Stimulated activated CD4-positive, alpha-beta T cell treated with anti-CD3 and anti-CD28 coated beads, Interleukin-4, amount 100 ng/mL, for 4 hours (primary cell): ENCODE measurements at places on chromosomes 12 and 14.
A peak's percentile ranks its signal among the peaks of the same experiment; 100 is the strongest.

- DNase-seq, result no peak
Measured at GRCh38 chr12:15534322-15534721, 212.0 kb downstream of the PTPRO start.

DNA sequence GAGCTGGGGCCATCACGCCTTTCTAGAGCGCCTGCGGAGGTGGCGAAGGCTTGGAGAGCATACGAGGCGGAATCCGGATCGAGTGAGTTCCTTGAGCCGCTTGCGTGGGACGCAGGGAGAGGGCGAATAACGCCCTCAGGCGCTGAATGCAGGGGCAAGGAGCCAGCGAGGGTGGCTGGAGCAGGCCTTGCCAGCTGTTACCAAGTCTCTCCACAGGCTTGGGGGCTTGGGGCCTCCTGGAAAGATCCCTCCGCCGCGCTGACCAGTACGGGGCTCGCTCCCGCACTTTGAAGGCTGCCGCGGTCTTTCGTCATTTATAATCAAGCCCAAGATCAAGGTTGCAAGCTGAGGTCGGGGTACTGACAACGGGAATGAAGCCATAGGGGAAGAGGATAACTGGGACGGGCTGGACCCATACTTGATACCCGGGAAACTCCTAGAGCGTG is 1.2 kb downstream of the FLRT2 start:
- no peak for DNase-seq

DNA sequence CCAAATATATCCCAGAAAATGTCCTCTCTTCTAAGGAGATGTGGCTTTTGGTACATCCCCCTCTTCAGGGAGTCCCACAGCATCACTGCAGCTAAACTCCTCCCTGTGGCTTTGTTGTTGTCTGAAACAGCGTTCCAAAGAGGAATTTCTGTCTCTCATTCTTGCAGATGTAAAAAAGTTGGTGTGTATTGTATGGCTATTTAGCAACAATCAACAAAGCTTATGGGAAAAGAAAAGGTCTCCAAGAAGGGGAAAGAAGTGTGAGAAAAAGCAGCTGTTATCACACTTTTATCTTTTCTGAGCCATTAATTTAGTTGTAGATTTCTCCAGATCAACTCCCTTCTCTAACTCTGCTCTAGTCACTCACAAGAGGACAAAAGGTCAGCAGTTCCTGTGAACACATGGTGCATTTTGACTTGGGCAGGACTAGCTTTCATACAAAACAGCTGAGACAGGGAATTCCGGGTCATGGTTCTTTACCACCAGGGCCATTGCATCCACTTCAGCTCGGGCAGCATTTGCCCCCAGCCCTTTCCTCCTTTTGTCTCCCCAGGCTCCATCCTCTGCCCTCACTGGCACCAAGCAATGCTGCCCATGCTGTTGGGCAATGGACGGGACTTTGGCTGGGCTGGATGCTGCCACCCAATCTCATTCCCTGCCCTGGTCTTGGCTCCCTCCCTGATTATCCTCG is 184.7 kb downstream of the TMX1 start:
- no peak for DNase-seq

DNA sequence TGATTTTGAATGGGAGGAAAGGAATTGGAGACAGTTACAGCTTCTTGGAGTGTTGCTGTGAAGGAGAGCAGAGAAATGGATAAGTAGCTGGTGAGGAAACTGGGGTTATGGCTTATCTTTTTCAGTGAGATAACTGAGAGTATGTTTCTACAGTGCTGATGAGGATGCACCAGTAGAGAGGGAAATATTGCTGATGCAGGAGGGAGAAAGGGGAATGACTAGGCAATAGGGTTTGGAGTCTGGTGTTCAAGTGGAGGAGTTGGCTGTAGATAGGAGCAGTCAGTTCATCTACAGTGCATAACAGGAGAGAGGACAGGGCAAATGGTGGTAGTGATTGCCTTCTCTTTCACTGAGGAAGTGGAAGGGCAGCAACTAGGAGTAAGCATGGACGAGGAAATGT is 33.0 kb downstream of the SPATS2 start:
- no peak for DNase-seq

DNA sequence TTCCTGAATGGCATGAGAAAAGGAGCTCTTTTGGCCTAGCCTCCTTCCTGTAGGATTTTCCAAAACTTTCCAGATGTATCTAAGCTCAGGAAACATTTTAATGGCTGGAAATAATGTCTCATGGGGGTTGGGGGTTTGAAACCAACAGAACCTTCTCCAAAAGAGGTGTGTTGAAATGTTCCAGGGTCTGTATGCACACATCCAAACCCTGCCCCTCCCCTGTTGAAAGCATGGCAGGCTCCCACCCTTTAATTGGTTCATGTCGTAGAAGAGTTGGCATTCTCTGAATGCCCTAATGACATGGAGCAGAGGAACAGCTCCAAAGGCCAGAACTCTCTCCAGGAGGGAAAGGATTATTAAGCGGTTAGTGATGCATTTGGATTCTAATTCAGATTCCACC is 353.2 kb downstream of the ZFP36L1 start:
- DNase-seq, result no peak

GRCh38 chr12:91367234-91367849 is 184.7 kb upstream of the DCN start:
- no peak for DNase-seq

GRCh38 chr14:22483863-22484593 is 105.0 kb downstream of the DAD1 start:
- no peak for DNase-seq

DNA sequence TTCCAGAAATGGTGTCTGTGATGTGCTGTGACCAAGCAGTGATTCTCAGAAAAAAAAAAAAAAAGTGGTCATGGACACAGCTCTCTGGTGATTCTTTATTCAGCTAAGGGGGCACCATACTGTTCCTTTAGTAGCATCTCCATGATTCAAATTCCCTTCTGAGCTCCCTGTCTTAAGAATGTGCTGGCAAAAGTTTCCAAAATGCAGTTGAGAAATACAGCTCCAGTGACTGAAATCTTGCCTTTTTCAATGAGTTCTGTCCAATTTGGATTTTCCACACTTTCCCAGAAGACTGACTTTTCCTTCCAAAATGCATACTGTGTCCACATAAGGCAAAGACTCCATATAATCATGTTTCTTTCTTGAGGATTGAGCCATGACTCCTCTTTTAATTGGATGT is 24.3 kb upstream of the CPM start:
- DNase-seq, result no peak

DNA sequence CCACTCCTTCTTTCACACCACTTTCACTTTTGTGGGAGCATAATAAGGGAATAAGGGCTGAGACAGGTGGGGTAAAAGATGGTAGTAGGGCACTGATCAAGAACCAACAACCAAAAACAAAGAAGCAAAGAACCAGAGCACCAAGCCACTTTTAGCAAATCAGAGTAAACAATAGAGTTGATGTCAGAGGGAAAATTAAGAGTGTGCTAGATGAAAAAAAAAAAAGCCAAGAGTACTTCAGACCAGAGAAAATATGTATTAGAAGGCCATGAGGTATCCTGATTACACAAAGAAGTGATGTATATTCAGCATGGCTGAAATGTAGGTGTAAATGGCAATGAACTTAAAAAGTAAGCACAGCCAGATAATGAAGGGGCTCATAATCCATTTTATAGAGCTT is 75.4 kb downstream of the ABCC9 start:
- DNase-seq, result no peak

DNA sequence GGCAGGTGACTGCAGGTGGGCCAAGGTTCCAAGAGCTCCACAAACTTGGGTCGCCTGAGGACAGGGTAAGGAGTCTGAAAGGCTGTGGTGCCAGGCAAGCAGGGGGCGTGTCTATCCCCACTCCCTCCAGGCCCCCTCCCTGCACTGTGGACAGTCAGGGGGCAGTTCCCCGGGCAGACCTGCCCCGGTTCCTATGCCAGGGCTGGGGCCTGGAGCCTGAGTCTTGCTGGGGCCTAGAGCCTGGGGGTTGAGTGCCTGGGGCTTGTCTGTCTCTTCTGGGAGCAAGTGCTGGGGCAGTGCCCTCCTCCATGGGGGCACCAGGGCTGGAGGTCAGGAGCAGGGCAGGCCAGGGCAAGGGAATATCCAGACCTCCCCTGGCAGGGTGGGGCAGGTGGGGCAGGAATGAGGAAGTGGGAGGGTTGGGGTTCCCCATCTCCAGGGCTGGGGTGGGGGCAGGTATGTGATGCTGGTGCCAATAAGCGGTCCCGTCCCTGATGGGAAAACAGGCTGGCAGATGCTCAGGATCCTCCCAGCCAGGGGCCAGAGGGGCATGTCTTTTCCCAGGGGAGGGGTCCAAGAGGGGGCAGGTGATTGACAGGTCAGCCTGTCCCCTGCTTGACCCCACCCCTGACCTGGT is 11.9 kb upstream of the TNFAIP2 start:
- DNase-seq, result no peak

DNA sequence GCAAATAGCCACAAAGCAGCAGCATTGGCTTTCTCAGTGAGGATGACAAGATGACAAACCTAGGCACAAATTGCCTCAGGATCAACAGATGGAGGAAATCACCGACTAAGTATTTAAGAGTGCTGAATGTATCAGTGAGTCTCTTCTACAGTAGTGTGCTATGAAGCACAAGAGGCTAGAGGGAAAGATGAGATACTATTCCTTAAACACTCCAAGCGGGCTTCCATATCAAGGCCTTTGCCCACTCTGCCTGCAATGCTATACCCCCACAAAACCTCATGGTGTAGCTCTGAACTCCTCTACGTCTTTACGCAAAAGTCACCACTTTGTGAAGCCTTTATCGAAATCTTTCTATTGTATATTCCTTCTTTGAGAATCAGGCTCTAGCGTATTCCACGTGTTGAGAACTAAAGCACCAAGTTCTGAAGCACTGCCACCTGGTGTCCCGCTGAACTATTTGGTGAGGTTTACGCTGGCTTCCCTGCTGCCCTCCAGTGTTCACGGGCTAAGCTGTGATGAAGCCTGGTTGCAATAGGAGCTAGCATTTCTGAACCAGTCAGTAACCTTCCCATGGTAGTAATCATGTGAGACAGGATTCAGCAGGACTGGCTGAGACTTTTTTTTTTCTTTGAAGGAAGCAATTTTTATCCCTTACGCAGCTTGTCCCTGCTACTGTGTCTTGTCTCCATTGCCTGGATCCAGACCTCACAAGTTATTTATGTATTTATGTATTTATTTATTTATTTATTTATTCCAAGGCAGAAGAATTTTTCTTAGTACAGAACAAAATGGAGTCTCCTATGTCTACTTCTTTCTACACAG is 426.5 kb upstream of the OR4E1 start:
- DNase-seq, result peak; percentile 62

DNA sequence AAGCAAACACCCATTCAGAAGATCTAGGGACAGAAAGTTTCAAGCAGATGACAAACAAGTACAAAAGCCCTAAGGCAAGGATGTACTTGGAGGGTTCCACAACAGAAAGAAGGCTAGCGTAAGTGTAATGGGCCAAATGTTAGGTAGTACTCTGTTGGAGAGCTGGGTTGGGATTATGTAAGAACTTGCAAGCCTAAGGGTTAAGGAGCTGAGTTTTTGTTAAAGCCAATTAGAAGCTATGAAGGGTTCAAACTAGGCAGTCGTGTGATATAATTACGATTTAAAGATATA is 41.4 kb downstream of the HECTD1 start:
- DNase-seq, result no peak

- DNase-seq, result no peak
Measured at GRCh38 chr12:53289891-53290290, 5.5 kb upstream of the PFDN5 start.

DNA sequence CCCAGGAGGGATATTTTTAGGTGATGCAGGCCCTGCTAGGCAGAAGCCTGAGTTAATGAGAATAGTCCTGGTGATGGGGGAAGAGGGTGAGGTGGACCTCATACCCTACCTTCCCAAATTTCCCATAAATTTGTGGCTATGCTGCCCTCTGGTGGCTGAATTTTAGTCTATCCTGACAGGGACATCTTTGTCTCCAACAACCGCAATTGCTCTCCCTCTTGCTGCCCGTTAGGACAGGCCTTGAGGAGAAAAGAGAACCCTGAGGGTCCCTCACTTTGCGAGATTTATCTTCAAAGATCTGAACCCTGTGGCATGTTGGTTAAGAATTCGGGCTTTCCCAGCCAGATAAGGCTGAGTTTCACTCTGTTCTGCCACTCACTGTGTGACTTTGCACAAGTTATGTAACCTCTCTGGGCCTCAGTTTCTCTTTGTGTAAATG is 9.8 kb upstream of the ZNF385A start:
- no peak for DNase-seq

GRCh38 chr12:96195845-96196451 is 1.8 kb downstream of the ELK3 start:
- peak; percentile 50 for DNase-seq

DNA sequence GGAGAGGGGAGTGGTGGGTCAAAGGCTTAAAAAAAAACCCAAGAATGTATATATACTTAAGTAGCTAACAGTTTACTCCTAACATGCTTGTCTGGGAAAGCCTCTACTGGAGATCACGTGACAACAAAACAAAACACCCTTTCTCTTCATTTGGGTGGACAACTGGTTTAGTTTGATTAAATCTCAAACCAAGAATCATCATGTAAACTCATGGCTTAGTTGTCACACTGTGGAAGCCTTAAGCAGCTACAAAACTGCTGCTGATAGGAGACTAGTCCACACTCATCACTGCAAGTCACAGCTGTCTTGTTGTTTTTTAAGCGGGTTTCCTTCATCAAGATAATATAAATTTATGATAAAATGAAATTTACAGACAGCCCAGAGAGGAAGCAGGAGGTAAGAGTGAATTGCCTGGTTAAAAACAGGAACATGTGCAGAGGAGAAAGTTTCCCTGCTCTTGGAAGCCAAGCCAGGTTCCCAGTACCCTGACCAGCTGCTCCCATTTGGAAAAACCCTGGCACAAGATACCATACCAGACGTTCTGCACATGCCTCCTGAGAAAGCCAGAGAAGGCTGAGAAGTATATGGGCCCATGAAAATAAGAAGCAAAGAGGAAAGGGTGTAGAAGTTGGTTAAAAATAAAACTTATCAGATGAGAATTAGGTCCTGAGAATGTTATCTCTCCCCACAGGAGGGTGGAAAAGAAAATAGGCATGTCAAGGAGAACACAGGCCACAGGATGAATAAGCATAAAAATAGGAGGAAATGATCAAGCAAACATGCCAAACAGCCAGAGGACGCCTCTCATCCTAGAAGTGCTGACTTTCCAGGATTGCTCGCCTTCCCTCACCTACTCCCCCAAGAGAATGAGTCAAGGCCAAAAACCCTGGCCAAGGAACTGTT is 34.0 kb downstream of the EGLN3 start:
- no peak for DNase-seq

DNA sequence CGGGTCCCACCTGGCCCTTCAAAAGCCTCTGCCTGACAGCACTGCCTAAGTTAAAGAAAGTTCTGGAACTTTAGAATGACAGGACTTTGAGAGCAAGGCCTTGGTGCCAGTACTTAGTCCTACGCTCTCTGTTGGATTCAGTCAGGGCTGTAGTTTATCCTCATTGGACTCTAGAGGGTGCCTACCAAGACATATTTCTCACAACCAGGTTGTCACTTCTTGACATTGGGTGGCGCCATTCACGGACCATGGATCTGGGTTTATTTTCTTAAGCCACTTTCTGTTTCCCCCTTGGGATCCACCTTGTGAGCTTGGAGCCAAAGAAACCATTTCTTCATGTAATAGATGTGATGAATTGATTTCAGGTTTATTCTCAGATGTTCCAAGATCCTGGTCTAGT is 787.0 kb upstream of the TBX3 start:
- no peak for DNase-seq

GRCh38 chr14:59228421-59228820 is 40.0 kb downstream of the DAAM1 start:
- no peak for DNase-seq
